ENCODE measurements at places on chromosomes 1 and 21.

- no peak for DNase-seq
These were observed 374.6 kb upstream of the RUNX1 start for GRCh38 chr21:35423709-35424108.

DNA sequence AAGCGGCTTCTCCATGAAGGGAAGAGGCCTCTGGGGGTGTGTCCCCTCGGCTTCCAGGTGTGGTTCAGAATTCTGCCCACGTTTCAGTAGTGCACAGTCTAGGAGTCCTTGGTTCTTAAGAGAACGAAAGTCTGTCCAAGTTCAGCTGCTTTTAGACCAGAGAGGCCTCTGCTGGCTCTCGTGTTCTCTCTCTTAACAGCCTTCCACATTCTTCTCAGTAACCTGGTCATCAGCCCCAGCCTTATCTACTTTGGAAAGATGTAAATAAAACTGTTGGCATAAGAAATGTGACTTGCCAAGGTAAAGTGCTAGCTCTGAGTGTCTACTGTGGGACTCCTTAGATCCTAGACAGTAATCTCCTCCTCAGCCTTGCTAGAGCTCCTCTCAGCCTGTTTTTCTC lies 15.3 kb upstream of the STUM start:
- no peak for DNase-seq

DNA sequence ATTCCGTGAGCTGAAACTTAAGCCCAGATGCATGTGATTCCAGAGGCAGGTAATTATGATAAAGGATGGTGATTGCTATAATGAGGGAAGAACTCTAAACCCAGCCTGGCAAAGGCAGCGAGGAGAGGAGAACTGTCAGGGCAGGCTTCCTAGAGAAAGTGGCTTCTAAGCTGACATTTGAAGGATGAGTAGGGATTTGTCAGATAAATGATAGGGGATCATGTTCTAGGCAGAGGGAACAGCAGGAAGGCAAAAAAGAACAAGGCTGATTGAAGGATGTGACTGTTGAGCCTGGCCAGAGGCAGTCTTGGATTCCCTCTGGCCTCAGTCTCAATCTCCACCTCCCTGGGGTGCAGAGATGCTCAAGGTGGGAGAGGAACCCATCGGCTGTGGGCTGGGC lies 146.4 kb upstream of the POU3F1 start:
- DNase-seq = no peak

GRCh38 chr1:175875556-175875955 lies 132.2 kb upstream of the TNR start:
- no peak for DNase-seq

DNA sequence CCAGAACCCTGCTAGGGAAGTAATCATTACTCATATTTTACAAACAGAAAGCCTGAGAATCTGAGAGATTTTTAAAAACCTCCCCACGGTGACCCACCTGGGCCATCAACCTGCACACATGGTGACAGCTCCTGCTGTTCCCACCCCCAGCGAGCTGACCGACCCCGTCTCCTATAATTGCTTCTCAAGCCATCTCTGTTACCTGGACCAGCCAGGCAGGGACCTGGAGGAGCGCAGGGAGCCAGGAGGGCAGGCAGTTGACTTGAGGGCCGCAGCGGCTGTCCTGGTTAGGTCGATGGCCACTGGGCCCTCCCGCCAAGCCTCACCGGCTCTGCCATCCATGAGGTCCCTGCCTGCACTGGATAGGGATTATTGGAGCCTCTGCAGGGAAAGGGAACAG lies 7.7 kb downstream of the TFF2 start:
- no peak for DNase-seq
